Stimulated activated CD8-positive, alpha-beta memory T cell treated with anti-CD3 and anti-CD28 coated beads, Interleukin-4, amount 100 ng/mL, for 48 hours (primary cell): ENCODE measurements at places on chromosomes 1 and 21.

DNA sequence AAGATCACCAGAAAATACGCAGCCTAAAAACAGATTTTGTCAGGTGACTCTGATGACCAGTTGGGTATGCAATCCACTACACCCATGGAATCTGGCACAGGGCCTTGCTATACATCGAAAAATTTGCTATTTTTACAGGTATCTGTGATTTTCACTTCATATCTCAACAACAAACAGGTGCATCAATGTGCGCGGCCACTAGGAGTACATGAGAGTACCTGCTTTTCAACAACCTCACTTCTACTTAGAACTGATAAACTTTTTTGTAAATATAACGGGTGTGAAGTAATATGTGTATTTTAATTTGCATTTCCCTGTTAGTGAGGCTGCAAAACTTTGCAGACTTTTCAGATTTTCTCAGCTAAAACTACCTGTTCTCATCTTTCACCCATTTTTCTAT is 80.8 kb downstream of the SLC45A1 start:
- no peak for DNase-seq

DNA sequence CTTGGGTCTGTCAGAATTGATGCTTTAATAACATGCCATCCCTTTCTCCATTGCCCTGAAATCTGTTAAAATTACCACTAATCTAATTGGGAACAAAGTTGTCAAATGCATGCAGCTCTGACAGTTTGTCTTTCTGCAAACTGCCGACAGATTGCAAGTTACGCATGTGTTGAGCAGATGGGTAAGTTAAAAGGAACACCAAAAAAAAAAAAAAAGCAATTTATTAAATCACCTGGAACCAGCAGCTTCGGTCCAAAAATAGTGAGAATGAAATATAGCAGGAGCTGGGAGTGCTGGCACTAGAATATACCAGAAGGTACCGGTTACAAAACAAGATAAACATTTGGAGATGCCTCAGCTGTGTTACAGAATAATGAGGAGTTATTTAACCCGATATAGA is 149.6 kb upstream of the C1orf87 start:
- no peak for DNase-seq

GRCh38 chr1:114330451-114330983 is 176.8 kb upstream of the SYT6 start:
- no peak for DNase-seq

DNA sequence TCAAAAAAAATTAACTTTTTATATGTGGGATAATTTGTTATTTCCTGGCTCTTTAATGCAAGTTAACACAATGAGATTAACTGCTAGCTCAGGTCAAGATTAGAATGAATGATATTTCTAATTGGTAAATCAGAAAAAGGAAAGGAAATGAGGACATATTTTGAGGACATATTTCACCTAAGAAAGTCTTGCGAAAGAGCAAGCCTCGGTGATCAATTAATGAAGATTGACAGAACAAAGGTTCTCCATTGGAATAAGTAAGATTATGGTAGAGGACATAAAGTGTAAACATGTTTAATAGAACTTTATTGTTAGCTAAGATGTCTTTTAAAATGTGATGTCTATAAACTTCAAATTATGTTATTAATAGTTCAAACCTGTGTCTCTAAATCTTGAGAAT is 1617.8 kb downstream of the KCNT2 start:
- no peak for DNase-seq

- no peak for DNase-seq
Observed at GRCh38 chr1:13576926-13577325, 6.7 kb upstream of the PDPN start.

DNA sequence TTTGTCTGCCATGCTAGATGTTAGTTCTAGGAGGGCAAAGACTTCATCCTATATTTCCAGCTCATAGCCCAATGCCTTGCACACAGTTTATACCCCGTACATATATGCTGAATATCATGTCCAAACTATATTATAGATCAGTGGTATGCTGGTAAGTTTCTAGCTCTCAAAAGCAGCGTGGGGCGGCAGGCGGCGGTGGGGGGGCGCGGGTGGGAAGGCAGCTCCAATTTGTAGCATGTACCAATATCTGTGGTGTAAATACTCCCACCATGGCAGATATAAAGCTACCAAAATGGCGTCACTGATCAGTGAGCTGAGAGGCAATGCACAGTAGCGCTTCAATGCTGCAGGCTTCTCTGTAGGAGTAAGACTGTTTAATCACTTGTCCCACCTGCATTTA is 77.1 kb downstream of the PATJ start:
- no peak for DNase-seq

DNA sequence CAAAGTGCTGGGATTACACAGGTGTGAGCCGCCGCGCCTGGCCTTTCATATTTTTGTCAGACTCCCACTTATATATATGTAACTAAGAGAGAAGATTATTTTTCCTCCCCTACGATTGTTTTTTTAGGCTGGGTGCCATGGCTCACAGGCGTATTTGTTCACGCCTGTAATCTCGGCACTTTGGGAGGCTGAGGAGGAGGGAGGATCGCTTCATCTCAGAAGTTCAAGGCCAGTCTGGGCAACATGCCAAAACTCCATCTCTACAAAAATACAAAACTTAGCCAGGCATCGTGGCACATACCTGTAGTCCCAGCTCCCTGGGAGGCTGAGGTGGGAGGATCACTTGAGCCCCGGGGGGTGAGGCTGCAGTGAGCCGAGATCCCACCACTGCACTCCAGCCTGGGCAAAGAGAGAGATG is 23.9 kb upstream of the ITLN2 start:
- DNase-seq: no peak

GRCh38 chr1:162951553-162952315 is 90.8 kb upstream of the CCDC190 start:
- no peak for DNase-seq

DNA sequence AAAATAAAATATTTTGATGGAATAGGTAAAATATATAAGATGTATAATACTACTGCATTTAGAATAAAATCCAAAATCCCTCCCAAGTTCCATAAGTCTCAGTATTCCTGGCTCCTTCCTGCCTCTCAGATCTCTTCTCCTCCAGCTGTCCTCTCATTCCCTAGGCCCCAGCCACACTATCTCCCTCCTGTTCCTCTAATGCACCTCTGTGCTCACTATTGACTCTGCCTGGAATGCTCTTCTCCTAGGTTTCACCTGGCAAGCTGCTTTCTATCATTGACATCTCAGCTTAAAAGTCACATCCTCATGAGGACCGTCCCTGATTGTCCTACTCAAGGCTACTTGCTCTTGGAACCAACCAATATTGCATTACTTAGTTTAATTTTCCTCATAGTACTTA is 7.2 kb downstream of the NME7 start:
- DNase-seq: no peak

- peak; percentile 83 for DNase-seq
Observed at GRCh38 chr1:156052862-156053767, 483 bp downstream of the UBQLN4 start.

GRCh38 chr1:179175011-179175841 is 54.3 kb downstream of the ABL2 start:
- DNase-seq: no peak

DNA sequence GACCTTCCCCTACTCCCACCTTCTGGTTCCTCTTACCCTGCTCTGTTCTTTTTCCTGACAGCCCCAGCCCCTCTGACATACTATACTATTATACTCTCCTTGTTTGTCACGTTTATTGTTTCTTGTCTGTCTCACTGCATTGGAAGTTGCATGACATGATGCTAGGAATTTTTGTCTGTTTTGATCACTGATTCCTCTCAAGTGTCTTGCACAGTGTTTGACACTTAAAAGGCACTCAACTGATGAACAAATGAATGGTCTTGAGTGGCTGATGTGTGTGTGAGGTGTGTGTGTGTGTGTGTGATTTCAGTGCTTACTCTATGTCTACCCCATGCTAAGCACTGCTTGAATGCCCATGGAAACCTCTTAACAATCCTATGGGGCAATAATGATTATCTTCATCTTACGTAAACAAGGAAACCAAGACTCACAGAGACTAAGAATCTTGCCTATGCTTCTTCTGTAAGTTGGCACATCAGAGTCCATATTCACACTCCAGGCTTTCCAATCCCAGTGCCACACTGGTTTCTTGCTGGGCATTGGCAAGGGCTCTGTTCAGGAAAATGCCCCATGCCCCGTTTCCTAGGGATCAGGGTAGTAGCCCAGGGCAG is 59.7 kb downstream of the ATP1A1 start:
- DNase-seq: no peak

- DNase-seq: no peak
Observed at GRCh38 chr1:15598436-15598835, 13.6 kb upstream of the AGMAT start.

- DNase-seq: no peak
Observed at GRCh38 chr1:56979986-56980755, 14.4 kb upstream of the C8B start.

- DNase-seq: no peak
Observed at GRCh38 chr1:153561466-153561985, 4.1 kb downstream of the S100A2 start.

DNA sequence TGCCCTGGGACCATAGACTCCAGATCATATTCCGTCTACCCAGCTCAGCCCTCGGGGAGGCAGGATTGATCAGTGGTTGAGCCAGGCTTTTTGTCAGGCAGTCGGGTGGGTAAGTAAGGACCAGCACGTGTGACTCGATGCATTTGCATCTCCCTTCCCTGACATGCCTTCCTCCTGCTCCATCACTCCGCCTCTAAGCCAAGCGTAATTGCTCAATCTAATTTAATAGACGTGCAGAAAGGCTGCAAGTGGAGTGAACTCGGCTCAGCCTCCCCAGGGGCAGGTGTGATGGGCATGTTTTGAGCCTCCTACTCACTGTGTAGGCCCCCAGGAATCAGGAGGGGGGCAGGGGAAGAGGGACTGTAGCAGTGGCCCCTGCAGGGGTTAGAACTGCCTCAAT is 34.6 kb upstream of the GRIK3 start:
- no peak for DNase-seq

DNA sequence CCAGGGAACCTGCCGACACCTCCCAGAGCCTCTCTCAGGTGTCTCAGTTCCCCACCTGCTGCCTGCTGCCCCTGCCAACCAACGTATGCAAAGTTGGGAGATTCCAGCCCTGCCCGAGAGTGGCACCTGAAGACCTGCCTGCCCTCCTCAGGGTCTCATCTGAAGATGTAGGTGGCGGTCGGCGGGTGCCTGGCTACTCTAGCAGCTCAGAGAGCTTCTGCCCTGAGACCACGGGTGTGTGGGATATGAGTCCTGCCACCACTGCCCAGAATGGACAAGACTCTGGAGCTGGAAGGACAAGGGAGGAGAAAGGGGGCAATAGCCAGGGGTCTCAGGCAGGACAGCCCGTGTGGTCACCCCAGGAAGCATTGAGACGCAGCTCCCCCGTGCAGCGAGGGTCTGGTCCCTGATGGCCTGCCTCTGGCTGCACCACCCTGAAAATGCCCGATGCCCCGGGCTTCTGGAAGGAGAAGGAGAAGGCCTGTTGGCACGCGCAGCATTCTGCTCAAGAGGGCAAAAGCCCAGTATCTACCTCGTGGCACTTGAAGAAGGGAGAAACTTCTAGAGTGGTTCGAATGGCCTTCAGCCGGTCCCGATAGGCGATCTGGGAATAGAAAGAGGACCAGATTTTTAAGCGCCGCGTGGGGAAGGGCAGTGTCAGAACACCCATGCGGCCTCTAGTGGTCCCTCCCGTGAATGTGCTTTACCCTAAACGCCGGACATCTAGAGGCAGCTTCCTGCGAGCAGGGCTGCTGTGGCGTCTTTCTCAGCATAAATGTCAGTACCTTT is 88.8 kb downstream of the STUM start:
- DNase-seq: peak; percentile 23

DNA sequence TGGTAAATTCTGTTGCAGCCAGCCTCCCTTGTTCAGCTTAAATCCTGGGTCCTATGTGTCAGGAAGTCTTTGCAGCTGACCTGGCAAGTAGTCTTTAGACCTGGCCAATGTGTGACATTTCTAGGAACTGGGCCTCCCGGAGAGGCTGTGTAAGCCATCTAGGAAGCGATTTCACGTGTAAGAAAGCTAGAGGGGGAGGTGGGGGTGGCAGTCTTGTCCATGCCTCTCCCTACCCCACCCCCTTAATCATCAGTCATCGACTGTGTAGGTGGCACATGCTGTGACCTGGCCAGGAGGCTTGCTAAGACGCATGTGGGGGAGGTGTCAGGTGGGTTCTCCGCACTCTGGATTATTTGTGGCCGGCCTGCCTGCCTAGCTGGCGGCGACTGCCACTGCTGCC is 8.4 kb downstream of the C1orf226 start:
- no peak for DNase-seq

GRCh38 chr1:19864570-19865160 is 17.5 kb upstream of the OTUD3 start:
- no peak for DNase-seq

DNA sequence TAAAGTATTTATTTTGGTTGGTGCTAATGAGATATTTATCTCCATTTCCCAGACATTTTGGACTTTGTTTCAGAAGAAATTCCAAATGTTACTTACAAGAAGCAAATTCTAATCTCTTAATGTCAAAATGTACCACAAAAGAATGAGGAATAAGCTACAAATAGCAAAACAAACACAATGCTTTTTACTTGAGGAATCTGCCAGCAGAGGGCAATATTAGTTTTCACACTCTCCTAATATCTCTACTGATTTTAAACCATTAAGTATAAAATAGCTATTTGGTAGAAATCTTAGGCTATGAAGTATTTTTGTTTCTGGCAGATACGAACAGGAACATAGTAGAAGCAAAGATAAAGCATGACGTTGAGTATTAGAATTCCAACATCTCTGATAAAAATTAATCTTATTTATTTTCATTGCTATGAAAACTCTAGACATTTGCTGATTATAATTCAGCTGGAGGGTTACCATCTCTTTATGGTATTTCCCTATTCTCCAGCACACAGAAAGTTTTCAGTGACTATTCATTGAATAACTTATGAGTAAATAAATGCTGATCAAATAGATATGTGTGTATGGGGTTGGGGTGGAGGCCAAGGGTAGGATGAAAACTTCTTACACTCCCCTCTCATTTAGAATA is 13.4 kb upstream of the HMCN1 start:
- DNase-seq: no peak

- no peak for DNase-seq
Observed at GRCh38 chr21:46050668-46051378, 47.1 kb upstream of the COL6A2 start.

DNA sequence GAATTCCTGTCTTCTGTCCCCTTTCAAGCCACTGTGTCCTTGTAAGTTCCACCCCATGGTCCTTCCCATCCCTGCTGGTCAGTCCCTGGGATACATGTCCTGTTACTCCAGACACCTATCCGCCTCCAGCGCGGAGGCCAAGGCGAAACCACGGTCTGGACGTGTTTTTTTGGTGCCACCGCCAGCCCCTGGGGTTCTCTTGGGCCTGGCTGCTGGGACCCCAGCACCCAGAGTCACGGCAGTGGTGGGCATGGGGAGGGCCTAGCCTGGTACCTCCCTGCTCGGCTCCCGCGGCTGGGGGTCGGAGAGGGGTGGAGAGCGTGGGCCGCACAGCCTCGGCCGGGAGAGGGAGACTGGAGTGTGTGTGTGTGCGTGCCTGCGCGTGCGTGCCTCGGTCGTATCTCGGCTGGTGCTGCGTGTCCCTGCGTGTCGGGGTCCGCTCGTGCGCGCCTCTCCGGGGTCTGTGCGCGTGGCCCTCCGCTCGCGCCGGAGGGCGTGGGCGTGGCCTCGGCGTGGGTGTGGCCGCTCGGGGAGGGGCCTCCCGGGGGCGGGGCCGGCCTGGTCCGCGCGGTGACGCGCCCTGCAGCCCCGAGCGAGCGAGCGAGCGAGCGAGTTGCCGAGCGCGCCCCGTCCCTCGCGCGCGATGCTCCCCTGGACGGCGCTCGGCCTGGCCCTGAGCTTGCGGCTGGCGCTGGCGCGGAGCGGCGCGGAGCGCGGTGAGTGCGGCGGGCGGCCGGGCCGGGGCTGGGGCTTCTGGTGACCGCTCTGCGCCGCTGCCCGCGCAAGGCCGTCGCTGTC is at the start of gene VWA1:
VWA1 (plus strand) TSS at position 585 of the 798 bp plus-strand sequence; CDS start at position 644, 59 bp downstream.
- DNase-seq: peak; percentile 86
